ENCODE measurements at places on chromosomes 5 and 9.

DNA sequence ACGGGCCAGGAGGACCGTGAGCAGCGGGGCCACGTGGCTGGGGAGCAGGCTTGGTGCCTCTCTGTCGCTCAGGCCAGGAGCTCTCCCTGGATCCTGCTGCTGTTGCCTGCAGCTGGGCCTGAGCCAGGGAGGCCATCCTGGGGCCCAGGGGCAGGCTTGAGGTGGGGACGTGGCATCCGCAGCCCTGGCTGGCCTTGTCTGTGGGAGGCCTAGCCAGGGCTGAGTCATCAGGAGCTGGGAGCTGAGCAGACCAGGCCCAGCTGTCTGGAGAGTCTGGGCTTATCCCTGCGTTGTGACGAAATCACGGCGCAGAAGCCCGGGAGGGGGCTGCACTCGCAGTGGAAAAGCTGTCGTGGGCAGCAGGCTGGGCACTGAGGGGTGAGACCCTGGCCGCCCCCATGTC lies 138.8 kb upstream of the COL5A1 start:
- peak; percentile 97 for ATAC-seq

- no peak for ATAC-seq
These were observed 443.0 kb upstream of the KLF4 start for GRCh38 chr9:107932601-107933000.

GRCh38 chr5:148748702-148749392 lies 77.6 kb upstream of the ADRB2 start:
- ATAC-seq = no peak

- ATAC-seq = no peak
These were observed 62.9 kb downstream of the HSD17B4 start for GRCh38 chr5:119515192-119515591.

DNA sequence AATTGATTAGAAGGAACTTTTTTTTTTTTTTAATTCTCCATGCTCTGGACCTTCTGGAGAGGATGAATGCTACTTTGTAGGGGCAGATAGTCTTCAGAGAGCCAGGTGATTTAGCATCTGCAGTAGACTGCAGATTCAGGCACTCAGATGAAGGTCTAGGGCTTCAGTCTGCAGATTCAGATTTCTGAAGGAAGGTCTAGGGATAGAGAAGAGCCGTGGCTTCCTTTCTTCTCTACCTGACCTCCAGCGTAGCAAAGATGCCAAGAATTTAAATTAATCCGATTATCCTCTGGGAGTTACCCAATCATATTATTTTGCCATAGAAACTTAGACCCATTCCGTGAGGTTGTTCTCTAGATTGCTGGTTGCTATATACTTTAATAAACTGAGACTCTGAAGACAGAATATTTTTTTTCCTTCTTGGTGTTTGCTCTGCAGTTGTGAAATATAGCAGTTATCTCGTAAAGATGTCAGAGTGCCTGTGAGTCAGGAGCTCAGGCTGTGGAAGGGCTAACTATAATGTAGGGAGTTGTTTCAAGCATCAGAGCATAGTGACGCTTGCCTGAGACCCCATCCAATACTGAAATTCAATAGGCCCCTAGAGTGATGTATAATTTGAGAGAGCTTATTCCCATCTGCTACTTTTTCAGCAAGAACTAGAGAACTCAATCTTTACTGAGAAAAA lies 132.7 kb upstream of the SLC12A2 start:
- ATAC-seq = no peak

DNA sequence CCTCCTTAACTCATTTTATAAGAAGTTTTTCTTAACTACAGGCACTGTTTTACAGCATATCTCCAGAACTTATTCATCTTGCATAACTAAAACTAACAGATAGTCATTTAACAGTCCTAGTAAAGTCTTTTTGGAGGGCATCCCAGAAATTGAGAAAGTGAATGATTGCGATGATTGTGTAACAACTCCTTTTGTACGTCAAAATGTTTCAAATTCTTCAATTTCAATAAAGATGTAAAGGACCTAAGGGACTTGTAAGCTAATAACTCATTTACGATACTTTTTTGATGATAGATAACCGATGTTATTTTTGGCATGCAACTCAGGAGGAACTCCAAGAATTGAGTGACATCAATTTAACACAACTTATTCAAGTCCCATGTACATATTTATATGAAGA lies 42.7 kb downstream of the SVEP1 start:
- peak; percentile 60 for ATAC-seq

GRCh38 chr9:134622896-134623257 lies 18.7 kb upstream of the COL5A1 start:
- no peak for ATAC-seq

- ATAC-seq = no peak
These were observed 23.9 kb downstream of the HMGXB3 start for GRCh38 chr5:150024346-150024984.

DNA sequence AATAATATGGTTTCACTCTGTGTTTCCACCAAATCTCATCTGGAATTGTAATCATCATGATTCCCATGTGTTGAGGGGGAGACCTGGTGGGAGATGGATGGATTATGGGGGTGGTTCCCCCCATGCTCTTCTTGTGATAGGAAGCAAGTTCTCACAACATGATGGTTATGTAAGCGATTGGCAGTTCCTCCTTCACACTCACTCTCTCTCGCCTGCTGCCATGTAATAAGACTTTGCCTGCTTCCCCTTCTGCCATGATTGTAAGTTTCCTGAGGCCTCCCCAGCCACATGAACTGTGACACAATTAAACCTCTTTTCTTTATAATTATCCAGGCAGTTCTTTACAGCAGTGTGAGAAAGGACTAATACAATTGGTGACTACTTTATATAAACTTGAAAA lies 48.4 kb downstream of the PTBP3 start:
- ATAC-seq = no peak

DNA sequence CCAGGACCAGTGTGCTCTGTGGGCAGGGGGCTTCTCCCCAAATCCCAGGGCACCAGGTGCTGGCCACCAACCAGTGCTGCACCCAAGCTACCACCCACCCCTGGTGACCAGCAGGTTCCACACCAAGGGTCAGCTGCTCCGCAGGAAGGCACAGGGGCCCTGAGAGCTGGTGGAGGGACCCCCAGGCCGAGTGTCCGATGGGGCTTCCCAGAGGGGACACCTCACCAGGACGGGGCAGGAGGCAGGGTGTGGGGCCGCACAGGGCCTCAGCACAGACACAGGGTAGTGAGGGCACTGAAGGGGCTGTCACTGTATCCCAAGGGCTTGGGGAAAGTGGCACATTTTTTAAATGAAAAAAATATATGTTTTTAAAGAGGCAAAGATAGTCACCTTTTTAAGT lies 18.1 kb downstream of the LCN9 start:
- no peak for ATAC-seq

GRCh38 chr5:173720286-173720952 lies 104.0 kb upstream of the BOD1 start:
- ATAC-seq = no peak

DNA sequence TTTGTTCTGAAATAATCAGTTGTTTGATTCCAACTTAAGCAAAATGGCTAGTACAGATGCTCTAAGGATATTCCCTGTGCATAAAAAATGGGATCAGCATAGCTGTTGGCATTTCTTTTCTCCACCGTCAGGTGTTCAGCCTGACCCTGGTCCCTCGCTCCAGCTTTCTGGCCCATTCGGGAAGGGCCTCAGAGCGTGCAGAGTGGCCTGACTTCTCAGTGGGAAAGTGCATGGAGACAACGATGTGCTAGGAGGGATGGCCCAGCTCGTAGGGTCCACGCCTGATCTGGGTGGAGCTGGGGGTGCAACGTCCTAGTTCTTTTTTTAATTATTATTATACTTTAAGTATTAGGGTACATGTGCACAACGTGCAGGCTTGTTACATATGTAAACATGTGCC lies 319.1 kb upstream of the IRX4 start:
- no peak for ATAC-seq

DNA sequence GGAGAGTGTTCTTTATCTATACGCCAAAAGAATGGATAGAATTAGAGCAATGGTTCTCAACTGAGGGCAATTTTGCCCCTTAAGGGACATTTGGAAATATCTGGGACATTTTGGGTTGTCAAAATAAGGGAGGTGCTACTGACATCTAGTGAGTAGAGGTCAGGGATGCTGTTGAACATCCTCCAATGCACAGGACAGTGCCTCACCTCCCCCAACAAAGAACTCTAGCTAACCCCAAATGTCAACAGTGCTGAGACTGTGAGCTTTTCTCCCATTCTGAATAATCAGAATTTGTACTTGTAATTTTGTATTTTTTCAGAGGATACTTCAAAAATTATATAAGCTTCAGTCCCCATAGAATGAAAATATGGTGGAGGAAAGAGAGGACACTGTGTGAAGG lies 8.6 kb upstream of the SMC5 start:
- no peak for ATAC-seq

GRCh38 chr9:131732061-131732526 lies 7.8 kb downstream of the RAPGEF1 start:
- ATAC-seq = peak; percentile 85

GRCh38 chr9:127175764-127176163 lies 53.3 kb upstream of the ANGPTL2 start:
- ATAC-seq = no peak

GRCh38 chr9:81489046-81489445 lies 200.3 kb downstream of the TLE1 start:
- no peak for ATAC-seq

DNA sequence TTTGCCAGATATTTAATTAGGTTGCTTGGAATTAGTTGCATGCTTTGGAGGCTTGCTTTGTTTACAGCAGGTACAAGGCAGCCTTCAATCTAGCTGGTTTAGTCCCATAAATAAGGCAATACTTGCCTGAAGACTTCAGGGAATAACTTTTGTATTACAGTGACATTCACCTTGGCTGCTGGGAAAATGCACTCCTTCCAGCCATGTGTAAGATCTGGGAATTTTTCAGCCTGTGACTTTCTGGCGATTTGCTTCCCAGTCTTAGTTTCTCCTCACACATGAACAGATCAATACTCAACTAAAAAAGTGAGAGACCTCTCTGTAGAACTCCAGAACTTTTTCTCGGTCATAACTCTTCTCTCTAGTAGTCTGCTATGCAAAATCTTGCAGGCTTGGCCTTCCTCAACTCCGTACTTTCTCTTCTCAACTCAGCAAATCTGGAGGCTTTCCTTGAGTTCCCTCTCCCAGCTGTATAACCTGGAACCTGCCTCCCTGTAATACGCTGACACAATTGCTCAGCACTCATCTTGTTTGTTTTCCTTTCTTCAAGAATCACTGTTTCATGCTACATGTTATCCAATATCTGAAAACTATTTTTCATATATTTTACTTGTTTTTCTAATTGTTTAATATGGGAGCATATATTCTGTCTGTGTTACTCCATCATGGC lies 173.0 kb downstream of the MSX2 start:
- ATAC-seq = no peak

DNA sequence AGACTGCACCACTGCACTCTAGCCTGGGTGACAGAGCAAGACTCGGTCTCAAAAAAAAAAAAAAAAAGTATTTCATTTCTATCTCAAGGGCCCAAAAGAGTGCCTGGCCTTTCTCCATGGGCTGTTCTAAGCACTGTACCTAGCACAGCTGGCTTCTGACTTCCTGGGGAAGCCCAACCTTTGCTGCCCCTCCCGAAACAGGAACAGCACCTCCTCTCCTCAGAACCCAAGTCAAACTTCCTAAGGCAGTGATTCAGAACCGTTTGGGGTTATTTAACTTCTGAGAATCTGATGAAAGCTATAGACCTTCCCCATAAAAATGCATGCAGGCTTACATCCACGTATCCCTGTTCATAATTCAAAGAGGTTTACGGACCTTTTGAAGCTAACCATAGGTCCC lies 57.8 kb downstream of the NRG2 start:
- ATAC-seq = no peak

- ATAC-seq = no peak
These were observed 2.0 kb downstream of the S100Z start for GRCh38 chr5:76851728-76852369.

- no peak for ATAC-seq
These were observed 83.0 kb downstream of the SMC2 start for GRCh38 chr9:104177003-104177611.

- no peak for ATAC-seq
These were observed 158.6 kb downstream of the MELK start for GRCh38 chr9:36731068-36731956.

DNA sequence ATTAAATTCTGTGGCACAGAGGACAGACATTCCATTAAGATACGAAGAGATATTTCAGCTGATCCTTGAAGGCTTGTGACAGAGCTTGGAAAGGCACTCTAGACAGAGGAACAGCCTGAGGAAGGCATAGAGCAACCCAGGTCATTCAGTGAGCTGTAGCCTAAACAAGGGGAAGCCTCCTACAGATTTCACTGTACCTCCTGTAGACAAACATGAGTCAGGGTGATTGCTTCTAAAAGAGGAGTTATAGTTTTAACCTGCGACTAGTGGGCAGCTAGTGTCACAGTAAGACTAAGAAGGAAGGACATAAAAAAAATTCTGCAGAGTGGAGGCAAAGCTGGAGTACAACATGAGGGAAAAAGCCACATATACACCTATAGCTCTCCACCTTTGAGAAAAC lies 43.5 kb upstream of the ANKDD1B start:
- no peak for ATAC-seq

GRCh38 chr5:52491071-52491787 lies 296.5 kb upstream of the ITGA1 start:
- ATAC-seq = no peak

GRCh38 chr5:116402235-116402634 lies 172.4 kb downstream of the SEMA6A start:
- ATAC-seq = no peak

DNA sequence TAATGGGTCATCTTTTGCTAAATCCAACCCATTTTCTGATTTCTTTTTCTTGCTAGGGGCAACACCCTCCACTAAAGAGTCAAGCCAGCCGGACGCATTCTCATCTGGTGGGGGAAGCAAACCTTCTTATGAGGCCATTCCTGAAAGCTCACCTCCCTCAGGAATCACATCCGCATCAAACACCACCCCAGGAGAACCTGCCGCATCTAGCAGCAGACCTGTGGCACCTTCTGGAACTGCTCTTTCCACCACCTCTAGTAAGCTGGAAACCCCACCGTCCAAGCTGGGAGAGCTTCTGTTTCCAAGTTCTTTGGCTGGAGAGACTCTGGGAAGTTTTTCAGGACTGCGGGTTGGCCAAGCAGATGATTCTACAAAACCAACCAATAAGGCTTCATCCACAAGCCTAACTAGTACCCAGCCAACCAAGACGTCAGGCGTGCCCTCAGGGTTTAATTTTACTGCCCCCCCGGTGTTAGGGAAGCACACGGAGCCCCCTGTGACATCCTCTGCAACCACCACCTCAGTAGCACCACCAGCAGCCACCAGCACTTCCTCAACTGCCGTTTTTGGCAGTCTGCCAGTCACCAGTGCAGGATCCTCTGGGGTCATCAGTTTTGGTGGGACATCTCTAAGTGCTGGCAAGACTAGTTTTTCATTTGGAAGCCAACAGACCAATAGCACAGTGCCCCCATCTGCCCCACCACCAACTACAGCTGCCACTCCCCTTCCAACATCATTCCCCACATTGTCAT lies 72.0 kb downstream of the NUP214 start:
- ATAC-seq = no peak

- ATAC-seq = no peak
These were observed 681.5 kb upstream of the ACO1 start for GRCh38 chr9:31702957-31703356.

DNA sequence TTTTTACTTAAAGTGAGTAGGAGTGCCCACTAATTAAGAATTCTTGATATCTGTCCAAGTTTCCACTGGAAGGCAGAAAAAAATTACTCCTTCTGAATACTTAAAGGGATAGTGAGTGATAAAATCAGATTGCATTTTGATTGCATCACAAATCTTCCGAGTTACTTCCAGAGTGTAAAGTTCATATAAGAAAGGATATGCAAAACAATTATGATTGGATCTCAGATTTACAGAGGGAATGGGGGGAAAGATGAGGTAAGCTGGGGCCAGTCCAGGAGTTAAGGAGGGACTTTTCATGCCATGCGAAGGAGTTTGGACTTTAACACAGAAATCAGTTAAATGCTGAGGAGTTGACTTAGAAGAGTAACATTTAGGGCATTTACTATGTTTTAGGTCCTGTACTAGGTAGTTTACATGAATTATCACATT lies 9.3 kb upstream of the RNF145 start:
- no peak for ATAC-seq
